ENCODE measurements at places on chromosomes 2 and 18. TPM values are rescaled to one million over a fixed set of nuclear protein-coding genes. Genes with fewer than 3 reads are reported as not detected.

NXPH2 gene
- total RNA-seq: not detected

ERBB4 gene
- total RNA-seq: under 0.01 TPM

LYPD6 gene
- 1.3 TPM for total RNA-seq

ALKAL2 gene
- total RNA-seq: not detected

RAB17 gene
- 9.5 TPM for total RNA-seq

ACOXL gene
- total RNA-seq: not detected

YES1 gene
- 270 TPM for total RNA-seq

HTR2B gene
- 1.3 TPM for total RNA-seq

TMEM169 gene
- total RNA-seq: 0.48 TPM
